ENCODE measurements at places on chromosomes 7 and 10.

DNA sequence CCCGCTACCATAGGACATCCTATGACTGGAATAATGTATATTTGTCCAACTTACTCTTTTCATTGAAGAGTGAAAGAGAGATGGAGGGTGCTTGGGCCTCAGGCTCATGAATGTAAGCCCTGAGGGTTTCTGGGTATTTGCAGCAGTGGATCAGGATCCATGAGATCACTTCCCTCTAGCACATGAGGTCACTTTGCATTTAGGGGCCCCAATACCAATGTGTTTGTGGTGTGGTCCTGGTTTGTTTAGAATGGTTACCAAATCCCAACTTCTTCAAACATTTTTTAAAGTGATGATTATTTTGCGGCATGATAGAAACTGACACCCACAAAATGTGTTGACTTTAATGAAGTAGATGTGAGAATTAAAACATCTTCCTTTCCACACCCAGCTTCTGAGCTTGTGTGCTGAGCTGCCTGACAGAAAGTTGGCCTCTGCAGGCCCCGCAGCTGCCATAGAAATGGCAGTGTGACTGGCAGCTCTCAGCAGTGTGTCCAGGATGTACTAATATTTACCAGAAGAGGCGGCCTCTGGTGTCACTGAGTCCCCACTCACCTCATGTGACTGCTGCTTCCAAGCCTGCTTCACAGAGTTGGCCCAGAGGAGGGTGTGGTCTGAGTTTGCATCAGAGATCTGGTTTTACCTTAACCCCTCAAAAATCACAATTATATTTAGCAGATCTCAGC is 447.6 kb upstream of the NPVF start:
- no peak for DNase-seq

GRCh38 chr7:36208997-36209813 is 56.2 kb downstream of the EEPD1 start:
- no peak for DNase-seq

GRCh38 chr7:1632916-1633785 is 36.9 kb upstream of the ELFN1 start:
- DNase-seq = no peak

GRCh38 chr10:72483471-72483870 is 128.8 kb upstream of the DNAJB12 start:
- DNase-seq = no peak

DNA sequence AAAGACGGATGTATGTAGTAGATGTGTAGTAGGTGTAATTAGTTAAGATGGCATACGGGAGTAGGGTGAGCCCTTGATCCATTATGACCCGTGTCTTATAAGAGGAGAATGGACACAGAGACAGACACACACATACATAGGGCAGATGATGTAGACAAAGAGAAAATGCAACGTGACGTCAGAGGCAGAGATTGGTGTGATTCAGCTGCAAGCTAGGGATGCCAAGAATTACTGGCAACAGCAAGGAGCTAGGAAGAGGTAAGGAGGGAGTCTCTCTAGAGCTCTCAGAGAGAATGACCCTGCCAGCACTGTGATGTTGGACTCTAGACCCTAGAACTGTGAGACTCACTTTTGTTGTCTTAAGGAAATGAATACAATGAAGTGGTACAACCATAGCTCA is 247.0 kb upstream of the HABP2 start:
- no peak for DNase-seq

All from mesothelial cell of epicardium (in vitro differentiated cells).